GM19239 (cell line): ENCODE measurements at places on chromosomes 7 and 10.

DNA sequence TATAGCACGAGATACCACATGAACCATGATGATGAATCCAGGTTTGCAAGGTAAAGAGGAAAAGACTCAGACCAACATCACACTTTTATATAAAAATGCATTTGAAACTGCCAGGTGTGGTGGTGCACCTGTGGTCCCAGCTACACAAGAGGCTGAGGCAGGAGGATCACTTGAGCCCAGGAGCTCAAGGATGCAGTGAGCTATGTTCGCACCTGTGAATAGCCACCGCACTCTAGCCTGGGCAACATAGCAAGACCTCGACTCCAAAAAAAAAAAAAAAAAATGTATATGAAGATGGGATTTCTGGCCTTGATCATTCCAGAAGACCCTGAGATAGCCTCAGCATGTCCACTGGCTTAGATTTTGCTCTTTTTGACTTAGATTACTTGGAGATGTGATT is 161.6 kb downstream of the PARD3 start:
- no peak for DNase-seq

DNA sequence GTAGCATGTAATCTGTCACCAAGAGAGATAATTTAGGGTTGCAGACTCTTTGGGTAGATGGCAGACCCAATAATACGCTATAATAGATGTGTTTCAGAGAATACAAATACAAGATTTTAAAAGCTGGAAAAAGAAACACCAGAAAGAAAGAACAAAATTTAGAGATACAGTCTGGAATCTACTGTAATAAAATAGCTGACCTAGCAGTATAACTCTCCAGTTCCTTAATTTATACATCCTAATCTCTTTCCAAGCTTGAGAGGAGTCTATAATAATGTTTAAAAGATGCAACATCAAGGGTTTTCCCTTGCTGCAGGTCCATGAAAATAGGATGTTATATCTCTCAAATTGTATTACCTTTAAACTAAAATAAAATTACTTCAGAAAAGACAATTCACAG is 27.2 kb upstream of the GPR22 start:
- no peak for DNase-seq

GRCh38 chr10:48880016-48880705 is 59.5 kb downstream of the LRRC18 start:
- no peak for DNase-seq

DNA sequence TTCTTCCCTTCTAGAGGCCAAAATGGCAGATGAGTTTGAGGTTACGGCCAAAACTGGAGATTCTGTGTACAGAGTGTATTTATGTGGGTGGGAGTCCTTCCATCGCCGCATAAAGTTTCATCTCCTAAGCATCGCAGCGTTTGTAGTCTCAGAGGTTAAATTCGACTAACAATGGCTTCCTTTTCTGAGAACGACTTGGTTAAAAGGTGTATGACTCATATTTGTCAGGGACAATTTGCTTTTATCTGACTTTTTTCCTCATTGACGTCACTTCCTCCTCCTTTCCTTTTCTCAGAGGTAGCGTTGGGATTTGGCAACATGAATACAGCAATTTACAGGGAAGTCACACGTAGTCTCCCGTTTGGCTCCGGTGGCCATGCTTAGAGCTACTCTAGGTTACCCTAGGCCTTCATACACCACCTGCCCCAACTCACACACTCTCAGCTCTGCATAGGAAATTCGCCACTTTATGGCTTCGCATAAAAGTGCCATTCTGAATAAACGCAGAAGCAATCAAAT is 37.6 kb upstream of the TCF7L2 start:
- DNase-seq: no peak

DNA sequence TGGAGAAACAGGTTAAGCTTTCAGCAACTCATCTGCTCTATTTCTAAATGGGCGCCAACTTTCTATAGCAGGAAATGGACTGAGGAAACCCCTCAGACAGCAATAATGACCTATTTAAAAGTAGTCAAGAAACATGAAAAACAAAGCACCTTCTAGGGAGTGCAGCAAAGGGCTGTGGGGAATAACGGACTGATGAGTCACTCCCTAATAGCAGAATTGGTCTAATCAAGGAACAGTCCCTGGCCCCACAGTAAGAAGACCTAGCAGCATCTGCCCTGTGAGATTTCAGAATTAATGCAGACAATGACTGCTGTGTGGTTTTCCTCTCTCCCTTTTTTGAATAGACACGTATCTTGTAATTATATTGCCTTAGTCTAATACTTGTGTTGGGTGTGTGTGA is 602.9 kb downstream of the IPMK start:
- no peak for DNase-seq
